ENCODE measurements at places on chromosomes 7 and 10. TPM values are rescaled to one million over a fixed set of nuclear protein-coding genes. Genes with fewer than 3 reads are reported as not detected.

DNA sequence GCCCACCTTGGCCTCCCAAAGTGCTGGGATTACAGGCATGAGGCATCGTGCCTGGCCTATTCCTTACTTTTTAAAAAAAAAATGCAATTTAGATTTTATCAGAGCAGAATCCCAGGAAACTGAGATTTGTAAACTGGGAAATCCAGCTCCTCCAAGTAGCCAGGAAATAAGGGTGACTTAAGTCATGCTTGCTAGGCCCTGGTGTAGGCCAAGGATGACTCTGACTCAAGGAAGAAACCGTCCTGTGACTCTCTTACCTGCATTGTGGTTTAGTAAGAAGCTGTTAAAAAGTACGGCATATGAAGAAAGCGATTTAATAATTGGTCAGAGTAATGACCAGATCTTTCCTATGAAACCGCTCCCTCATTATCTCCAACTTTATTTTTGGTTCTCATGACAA, 10.2 kb downstream of the PFKP start:
- DNase-seq = no peak

DNA sequence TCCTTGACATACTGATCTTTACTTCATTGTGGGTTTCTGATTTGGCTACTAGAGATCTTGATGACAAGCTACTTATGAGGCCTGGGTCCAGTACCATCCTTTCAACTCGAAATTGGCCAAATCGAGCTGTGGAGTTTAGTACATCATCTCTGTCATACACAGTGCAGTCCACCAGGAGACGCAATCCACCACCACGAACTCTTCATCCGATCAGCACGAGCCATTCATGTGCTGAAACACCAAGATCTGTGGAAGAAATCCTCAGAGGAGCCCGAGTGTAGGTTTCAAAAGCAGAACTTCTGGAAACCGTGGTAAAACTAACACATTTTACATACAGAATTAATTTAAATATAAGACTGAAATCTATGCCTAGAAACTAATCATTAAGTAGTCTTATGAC, 14.2 kb downstream of the DNAJC9 start:
- no peak for DNase-seq

GRCh38 chr10:109427411-109427810, 495.9 kb downstream of the XPNPEP1 start:
- DNase-seq = peak; percentile 16

The FAM13C gene
- total RNA-seq = 2.8 TPM

- no peak for DNase-seq
Observed at GRCh38 chr7:20279979-20280378, 50.7 kb upstream of the ITGB8 start.

DNA sequence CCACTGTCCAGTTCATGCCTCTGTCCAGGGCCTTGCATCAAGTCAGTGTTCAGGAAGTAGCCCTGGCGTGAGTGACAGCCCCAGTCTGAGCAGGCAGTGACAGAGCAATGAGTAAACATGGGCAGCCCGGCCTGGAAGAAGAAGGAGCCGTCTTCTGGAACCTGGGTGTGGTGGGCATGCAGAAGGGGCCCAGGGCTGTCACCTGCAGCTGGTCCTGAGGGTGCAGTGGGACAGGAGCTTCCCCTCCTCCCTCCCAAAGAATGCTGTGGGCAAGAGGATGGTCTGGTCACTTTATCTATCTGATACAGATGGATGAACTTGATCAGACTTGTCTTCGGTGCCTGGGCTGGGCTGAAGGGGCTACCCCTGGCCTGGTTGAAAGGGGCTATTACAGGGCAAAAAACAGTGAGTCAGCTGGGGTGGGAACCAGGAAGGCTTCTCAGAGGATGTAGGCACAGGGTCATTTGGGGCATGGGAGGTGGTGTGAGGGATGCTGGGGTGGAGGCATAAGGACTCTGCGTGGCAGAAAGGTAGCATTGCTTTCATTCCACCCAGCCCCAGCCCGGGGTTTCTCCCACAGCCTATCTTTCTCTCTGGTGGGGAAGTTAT, 42.7 kb upstream of the PPIF start:
- peak; percentile 36 for DNase-seq

GRCh38 chr10:110221721-110222261, 14.4 kb downstream of the MXI1 start:
- DNase-seq = peak; percentile 91

DNA sequence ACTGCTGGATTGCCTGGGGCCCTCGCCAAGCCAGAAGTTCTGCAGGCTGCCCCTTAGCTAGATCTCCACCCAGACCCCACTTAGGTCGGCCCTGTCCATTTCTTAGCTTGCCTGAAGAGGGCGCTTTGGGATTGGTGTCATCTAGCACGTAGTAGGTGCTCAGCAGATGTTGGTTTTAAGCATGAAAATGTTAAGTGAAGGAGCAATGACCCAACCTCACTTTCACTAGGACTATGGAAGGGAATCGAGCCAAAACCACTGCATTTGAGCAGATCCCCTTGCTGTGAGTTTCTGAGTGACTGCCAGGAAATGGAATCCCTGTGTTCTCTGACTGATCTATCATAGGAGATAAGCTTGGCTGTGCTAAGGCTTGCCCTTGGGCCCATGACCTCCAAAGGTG, 131.7 kb upstream of the EEPD1 start:
- no peak for DNase-seq

DNA sequence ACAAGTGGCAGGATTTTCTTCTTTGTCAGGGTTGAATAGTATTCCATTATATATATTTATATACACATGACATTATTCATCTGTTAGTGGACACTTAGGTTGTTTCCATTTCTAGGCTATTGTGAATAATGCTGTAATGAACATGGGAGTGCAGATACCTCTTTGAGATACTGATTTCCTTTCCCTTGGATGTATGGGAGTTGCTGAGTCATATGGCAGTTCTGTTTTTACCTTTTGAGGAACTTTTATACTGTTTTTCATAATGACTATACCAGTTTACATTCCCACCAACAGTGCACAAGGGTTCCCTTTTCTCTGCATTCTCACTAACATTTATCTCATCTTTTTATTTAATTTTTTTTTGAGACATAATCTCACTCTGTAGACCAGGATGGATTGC, 1.8 kb upstream of the CLCN1 start:
- no peak for DNase-seq

GRCh38 chr10:17747883-17748550, 4.0 kb upstream of the TMEM236 start:
- DNase-seq = no peak

DNA sequence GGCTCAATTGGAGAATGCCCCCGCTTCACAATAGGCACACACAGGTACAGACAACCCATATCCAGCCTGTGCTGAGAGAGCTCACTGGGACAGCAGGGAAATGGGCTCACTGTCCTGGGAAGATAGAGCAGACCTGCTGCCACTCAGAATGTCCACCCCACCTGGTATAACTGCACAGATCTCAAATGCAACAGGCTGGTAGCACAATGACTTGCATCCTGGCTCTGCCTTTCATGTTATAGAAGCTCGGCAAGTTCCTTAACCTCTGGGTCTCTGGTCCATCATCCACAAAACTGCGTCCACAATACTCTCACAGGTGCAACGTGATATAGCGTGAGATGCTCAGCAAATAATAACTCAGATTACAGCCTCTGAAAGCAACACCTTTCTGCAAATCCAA, 295.4 kb downstream of the GRID1 start:
- DNase-seq = no peak

The OR2A12 gene
- not detected for total RNA-seq

GRCh38 chr10:18185621-18186020, 45.4 kb downstream of the CACNB2 start:
- DNase-seq = no peak

DNA sequence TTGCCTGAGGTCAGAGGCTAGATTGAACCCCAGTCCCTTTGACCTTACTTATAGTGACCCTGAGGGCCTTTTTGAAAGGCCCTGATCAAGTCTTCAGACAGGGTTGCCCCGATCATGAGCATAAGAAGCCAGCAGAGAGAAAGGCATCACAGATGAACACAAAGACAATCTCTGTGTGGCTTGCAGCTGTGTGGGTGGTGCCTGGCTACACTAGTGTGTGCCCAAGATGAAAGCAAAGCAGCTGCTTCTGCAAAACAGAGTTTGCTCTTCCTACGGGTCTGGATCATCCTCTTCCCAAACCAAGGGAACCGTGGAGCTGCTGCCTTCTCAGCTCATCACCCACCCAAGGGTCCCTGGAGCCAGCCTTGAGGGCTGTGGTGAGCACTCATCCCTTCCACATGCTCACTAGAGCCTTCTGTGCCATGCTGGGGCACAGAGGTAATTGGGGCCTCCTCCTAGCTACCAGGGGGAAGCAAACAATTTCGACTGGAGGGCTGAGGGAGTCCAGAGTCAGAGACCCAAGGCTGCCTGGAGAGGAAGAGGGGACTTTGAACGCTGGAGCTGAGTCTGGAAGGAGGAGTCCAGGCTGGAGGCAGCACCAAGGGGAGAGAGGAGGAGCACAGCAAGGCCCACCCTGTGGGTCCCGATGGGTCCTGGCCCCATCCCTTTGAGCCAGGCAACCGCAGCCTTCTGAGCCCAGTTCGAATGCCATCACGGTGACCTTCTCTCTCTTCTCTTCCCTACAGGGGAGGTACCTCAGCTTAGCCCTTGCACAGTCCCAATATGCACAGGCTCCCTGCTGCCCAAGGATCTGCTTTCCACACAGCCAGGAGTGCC, 42.3 kb downstream of the ANTXRL start:
- no peak for DNase-seq

GRCh38 chr7:106655703-106656498, 5.1 kb downstream of the CCDC71L start:
- no peak for DNase-seq

- DNase-seq = no peak
Observed at GRCh38 chr7:45579391-45579801, 5.2 kb downstream of the ADCY1 start.

The FRG2B gene
- total RNA-seq = not detected

GRCh38 chr7:100602889-100603725, 944 bp downstream of the PCOLCE start:
- DNase-seq = no peak

The BLNK gene
- not detected for total RNA-seq

DNA sequence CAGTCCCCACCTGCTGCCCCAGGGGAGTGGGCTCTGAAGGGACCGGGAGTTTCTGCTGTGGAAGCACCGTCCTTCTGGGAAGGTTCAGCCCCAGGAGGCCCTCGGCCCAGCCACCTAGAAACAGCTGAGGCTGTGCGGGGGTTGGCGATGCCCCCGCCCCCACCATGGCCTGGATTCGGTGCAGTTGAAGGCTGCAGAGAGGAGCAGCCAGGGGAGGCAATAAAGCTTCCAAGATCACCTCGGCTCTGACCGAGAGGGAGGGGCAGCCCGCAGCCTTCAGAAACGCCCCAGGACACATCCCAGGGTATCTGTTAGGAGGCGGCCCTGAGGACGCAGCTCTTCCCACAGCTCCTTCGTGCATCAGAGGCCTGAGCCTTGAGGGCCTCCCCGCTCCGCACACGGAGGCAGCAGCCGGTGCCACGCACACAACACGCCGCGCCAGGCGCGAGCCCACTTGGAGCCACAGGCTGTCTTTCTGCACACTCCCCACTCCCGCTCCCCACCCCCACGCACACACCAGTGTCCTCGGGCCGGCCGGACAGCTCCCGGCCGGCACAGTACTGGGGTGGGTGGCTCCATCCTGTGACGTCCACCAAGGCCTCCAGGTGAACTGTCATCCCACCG, 1.6 kb downstream of the KNDC1 start:
- DNase-seq = no peak

GRCh38 chr10:75408911-75409885, 7.6 kb upstream of the ZNF503 start:
- DNase-seq = no peak

- DNase-seq = no peak
Observed at GRCh38 chr10:8417631-8418030, 363.1 kb downstream of the GATA3 start.

GRCh38 chr7:105779856-105780780, 96.3 kb downstream of the ATXN7L1 start:
- no peak for DNase-seq

GRCh38 chr7:55458351-55458750, 93.2 kb downstream of the LANCL2 start:
- no peak for DNase-seq

DNA sequence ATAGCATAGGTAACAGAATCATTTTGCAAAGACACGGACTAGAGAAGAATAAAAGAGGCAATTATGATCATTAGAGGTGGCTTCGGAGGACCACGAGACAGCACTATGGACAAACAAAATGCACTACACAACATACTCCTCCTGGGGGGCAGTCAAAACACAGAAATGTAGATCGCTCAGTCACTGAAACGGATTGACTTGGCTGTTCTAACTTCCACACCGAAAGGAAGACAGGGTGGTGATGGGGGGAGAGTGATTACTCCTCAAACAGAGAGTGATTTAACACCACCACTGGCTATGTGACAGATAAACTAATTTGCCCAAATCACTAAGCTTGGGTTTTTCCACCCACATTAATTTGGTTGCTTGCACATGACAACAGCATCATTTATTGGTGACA, 14.1 kb upstream of the PPA1 start:
- no peak for DNase-seq

The KCNIP2 gene
- 1.2 TPM for total RNA-seq

The HKDC1 gene
- 0.30 TPM for total RNA-seq

DNA sequence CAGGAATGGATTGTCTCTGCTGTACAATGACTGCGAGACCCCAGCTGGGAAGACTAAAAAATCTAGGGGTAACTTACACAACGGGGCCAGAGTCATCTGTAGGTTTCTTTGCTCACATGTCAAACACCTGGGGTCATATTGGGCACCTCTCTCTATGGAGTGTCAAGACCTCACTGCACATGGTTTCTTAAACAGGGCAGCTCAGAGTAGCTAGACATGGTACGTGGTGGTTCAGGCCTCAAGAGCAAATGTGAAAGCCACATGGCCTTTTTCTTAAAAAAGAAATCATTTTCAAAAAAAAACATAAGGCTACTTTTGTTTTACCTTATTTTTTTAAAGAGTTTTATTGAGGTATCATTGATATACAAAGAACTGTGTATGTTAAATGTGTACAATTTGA, 162.2 kb upstream of the ITGB1 start:
- DNase-seq = no peak

The GIMAP6 gene
- total RNA-seq = 1.6 TPM

DNA sequence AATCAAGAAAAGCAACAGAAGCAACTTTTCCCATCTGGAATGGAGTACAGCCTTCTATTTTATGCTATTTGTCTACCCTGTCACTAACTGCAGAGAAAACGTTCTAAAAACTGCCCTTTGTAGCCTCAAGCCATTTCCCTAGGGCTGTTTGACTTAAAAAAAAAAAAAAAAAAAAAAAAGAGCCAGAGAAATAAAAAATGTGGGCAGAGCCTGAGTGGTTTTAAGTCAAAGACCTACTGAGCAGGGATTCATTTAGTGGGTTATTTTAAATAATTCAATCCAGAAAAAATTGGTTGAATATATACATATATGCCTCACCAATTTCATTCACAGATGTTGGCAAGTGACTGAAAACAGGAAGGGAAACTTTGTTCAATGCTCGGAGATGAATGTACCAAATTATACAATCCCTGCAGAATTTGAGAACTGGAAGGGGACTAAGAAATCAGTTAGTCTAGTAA, 75.2 kb downstream of the PPP1R3C start:
- no peak for DNase-seq

- DNase-seq = no peak
Observed at GRCh38 chr10:8156918-8157317, 102.4 kb downstream of the GATA3 start.
